ENCODE measurements at places on chromosomes 4 and X.

DNA sequence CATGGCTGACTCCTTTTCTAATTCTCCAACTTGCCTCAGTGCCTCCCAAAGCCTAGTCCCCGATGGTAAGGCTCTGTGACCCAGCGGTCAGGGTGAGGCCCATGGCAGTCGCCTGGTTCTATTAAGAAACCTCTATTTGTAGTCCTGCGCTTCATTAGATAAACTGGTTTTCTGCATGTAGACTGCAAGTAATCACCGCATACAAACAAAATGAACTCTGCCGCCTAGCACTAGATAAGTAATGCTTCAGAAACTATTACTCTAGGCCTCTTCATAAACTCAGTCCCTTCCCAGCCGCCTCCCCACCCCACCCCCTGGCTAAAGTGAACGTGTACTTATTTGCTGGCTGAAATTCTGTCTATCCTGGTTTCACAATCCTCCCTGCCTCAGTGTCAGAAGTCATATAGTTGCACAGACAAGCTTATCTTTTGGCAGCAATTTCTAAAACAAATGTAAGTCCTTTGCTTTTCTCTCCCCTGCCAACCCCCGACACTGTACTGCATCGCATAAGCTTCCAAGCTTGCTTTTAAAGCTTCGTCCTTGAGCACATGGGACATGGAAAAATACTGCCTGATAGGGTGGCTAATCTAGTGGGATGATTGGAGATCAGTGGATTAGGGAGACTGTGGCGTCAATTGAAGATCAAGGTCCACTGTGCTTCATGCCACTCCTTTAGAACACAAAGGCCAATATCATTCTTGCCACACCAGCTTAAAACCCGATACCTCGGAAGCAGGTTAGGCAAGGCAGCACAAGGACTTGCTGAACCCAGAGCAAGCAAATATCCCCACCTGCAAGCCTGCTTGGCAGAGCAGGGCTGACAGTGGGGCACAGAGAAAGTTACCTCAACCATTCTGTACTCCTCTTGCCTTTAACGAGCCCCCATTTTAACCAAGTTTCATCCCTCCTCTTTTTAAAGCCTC lies 125.8 kb downstream of the IRF2 start:
- no peak for DNase-seq

DNA sequence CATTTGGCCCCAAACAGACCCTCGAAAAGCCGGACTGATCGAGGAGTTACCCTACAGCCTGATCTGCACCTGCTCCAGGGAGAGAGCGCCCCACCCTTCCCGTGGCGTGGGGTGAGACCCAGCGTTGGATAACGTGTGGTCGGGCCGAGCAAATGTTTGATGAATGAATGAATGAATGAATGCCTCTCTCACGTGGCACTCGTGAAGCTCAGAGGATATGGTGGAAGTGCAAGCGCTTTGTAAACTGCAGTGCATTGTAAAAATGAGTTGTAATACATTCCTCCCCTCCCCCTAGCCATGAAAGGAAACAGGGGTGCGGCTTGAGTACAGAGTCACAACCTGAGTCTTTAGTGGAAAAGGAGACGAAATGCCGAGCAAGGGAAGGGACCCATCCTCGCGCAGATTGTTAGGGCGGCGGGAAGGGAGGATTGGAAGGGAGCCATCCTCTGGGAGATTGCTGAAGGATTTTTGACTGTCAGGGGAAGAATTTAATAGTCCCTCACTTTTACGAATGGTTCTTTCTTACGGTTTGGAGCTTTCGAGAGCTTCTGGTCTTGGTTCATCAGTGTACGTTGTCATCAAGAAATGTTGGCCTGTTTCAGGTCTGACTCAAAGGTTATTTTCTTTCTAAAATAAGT lies 772 bp upstream of the FBXW7 start:
- DNase-seq, result peak; percentile 70

DNA sequence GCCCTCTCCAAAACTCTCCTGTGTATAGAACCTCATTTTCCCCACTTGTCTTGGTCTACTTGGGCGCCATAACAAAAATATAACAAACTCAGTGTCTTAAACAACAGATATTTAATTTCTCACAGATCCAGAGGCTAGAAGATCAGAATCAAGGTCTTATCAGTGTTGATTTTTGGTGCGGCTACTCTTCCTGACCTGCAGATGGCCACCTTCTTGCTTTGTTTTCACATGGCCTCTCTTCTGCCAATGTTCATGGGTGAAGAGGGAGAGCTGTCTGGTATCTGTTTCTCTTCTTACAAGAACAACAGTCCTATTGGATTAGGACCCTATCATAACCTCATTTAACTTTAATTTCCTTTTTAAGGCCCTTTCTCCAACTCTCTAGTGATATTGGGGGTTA lies 177.3 kb downstream of the PABPC4L start:
- no peak for DNase-seq

DNA sequence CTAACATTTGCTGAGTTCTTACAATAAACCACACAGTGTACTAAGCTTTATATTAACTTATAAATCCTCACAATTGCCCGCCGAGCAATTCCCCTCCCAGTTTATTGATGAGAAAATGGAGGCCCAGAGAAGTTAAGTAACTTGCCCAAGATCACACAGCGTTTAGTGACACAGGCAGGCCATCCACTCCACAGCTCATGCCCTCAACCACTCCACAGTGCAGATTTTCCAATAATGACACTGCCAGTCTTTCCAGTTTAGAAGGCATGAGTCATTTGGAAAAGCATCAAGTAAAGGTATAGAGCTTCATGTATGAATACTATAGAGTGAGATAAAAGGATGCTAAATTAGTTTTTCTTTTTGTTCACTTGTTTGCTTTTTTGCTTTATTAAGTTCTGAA lies 208.5 kb downstream of the CAMK2D start:
- no peak for DNase-seq

GRCh38 chr4:67765928-67766327 lies 11.7 kb upstream of the GNRHR start:
- DNase-seq, result no peak

DNA sequence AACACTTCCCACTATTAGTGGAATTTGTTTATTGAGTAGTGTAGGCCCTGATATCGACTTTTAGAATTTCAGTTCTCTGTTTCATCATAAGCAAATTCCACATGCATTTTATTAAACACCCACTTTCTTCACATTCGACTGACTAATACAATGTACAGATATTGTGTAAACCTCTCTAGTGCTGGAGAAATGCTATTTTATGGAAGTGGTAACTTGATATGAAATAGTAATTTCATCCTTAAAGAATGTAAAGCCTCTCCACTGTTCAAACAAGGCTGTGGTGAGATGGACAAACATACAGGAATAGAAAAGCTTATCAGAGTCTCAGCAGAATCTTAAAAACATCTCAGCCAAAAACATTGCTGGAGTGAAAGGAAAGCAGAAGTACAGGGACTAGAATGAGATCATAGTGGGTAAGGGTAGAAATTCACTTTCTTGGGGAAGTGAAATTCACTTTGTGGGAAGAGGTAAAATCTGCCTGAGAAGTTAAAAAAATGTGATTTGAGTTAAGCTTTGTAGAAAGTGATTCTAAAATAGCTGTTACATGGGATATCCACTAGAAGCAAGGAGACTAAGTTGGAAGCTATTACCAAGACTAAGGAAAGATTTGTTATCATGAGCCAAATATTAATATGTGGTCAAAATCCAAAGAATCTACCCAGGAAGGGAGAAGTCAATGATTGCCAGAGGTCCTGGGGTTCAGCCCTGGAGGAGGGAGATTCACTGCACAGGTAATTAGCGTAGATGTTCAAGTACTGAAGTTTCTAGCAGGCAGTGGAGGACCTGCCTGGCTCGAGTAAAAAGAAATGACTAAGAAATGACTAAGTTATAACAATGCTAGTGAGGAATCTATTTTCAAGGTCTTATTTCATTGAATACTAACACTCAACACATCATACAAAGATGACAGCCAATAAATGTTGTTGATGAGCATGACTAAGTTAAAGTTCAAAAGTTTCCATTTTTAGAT lies 398.3 kb upstream of the FAM47C start:
- no peak for DNase-seq

GRCh38 chr4:139955600-139955999 lies 198.4 kb downstream of the MAML3 start:
- no peak for DNase-seq

DNA sequence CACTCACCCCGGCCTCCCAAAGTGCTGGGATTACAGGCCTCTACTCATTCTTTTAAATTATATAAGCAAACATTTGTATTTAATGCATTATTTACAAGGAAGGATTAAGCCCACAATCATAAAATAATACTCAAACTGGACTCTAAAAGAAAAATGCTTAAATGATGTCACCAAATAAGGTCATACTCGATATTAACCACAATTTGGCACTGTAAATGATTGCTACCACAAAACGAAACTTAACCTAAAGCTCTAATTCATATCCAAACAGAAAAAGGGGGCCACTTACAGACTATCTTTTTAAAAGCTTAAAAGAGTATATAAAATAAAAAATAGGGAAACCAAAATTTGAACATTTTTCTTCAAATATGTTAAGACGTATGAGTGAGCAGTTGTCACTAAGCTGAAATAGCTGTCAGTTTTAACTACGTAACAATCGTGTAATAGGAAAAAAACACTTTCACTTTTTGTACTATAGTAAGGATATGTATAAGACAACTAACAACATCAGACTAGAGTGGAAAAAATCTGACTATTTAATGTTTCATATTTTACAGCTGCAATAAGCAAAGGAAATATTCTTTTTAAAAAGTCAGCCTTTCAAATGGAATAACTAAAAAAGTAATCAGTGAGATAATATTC lies 108.2 kb upstream of the GPR34 start:
- DNase-seq, result no peak

DNA sequence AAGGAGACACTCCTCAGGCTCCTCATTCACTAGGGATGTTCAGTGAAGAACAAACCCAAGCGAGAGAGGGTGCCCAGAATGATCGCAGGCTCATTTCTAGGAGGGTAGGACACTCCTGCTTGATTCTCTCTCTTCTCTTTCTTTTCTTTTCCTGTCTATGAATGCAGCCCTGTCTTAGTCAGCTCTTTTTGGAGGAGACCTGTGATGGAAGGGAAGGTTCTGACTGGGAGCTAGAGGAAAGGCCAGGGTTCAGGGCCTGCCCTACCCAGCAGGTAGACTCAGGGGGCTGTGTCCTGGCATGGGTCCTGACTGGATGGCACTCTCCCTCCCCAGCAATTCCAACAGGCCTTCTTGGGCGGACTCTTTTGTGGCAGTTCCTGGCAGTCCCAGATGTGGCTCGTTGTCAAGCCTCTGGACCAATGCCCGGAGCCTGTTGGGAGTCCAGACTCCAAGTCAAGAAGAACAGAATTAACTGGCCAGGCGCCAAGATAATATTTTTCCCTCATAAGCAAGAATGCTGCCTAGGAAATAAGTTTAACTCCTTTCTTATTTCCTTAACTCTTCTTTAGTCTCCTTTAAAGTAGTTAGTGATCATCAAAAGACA lies 139.4 kb upstream of the SCML1 start:
- DNase-seq, result no peak

GRCh38 chr4:24668956-24669355 lies 84.6 kb upstream of the DHX15 start:
- no peak for DNase-seq

- no peak for DNase-seq
Measured at GRCh38 chrX:23999671-24000070, 27.3 kb downstream of the KLHL15 start.

- DNase-seq, result no peak
Measured at GRCh38 chr4:88045021-88045420, 37.6 kb downstream of the PKD2 start.

DNA sequence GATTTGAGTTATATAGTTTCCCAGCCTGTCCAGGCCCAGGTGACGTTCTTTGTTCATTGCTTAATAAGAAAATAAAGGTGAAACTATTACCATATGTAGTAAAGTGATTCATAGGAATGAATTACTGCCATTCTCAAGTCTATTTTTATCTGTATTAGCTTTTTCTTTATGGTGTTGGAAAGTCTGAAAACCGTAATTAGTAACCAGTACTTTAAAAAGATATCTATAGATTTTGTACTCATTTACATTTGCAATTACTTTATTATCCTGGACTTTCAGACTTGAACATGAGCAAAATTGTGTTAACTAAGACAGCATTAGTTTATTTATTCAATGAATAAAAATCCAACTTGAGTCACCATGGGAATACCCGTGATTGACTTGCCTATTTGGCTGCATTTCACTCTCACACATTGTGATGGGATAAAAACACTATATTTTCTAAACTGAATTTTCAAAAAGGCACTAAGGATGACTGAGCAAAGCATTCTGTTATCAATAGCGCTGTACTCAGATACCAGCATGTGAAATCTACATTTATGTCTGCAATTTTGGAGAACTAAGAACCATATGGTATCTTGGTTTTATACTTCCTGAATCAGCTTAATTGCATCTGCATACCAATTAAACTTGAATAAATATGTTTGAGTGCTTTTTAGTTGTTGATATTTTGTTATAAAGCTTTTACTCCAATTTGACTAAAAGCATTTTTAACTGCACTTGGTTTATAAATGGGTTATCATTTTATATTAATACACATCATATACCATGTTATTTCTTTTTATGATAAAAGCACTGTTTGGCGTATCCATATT lies 154.6 kb downstream of the CCSER1 start:
- DNase-seq, result no peak

GRCh38 chr4:188002751-188003150 lies 7.2 kb downstream of the ZFP42 start:
- no peak for DNase-seq

DNA sequence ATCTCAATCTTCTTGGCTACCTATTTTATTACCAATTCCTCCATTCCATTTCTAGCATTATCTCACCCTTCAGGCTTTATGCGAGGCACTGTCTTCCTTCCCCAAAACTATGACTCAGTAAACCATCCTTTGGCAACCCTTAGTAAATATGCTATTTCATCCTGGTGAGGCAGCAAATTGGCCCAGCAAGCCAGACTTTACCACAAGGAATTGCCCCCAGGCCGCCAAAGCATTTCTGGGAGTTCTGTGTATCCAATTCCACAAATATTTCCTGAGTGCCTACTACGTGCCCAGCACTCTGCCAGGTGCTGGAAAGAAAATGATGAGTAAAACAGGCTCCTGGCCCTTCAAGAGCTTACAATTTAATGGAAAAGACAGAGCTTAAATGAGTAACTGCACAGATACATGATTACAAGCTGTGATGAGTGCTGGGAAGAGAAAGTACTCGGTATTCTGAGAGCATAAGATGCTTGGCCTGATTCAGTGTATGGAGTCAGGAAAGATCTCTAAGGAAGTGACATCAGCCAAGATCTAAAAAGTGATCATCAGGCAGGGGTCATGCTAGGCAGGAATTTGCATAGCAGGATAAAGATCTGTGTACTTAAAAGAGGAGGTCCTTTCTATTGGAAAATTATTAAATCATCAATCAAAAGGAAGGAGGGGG lies 193.8 kb downstream of the ADAMTS3 start:
- DNase-seq, result no peak

Data from CD4-positive, alpha-beta T cell treated with Interleukin-17A for 4 hours (primary cell).